Cerebellum (tissue), 4 donors: ENCODE measurements at places on chromosomes 12 and 14.

GRCh38 chr14:61462566-61463193 lies 141.3 kb downstream of the PRKCH start:
- no peak for DNase-seq

GRCh38 chr14:90577661-90578282 lies 180.9 kb downstream of the CALM1 start:
- DNase-seq = peak; percentile 64

DNA sequence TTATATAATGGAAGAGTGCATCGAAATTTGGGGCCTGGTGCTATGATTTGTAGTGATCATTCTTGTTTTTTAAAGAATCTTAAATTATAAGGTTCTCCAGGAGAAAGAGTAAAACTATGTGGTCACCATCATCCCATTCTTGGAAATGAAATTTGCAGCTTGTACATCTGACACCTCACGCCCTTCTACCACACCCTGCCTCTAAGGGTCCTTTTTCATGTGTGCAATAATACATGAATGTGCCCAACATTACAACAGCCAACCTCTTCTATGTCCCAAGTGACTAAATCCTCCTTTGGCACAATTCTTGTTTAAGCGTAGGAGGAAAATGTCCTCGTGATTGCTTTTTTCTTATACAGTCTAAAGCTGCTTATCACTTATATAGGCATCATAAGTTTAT lies 636.5 kb upstream of the NOVA1 start:
- DNase-seq = no peak

- DNase-seq = no peak
Observed at GRCh38 chr12:131055596-131056233, 102.0 kb downstream of the ADGRD1 start.

- no peak for DNase-seq
Observed at GRCh38 chr12:5612556-5613410, 180.9 kb downstream of the NTF3 start.

DNA sequence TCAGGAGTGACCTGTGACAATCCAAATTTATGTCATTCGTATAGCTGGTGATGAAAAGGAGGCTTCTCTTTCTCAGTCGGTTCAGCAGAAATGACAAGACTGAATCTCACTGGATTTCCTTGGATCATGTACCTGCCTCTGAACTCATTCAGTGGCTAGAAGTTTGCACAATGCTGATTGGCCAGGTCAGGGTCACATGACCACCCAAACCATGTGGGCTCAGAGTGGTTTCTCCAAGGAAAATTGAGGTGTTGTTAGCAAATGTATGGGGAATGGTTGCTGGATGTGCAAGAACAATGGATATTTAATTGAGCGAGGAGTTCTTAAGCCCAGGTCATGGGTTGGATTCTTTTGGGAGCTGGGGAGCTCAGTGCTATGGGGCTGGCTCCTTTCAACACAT lies 227.5 kb downstream of the AACS start:
- DNase-seq = no peak

DNA sequence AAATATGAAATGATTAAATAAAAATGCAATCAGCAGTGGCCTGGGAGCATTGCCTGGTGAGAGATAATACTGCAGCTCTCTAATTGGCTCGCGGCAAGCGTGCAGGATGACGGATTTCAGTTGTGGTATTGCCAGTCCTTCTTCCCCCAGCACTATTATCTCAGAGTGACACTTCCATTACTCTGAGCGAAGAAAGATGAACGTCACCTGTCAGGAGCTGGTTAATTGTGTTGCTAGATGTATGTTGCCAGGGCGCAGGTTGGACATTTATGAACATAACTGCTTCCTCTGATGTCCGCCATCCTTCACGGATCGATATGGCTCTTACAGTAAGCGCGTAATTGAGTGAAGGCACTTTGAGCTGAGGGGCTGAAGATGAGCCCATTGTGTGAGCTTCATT lies 374.9 kb downstream of the PDZRN4 start:
- DNase-seq = no peak

DNA sequence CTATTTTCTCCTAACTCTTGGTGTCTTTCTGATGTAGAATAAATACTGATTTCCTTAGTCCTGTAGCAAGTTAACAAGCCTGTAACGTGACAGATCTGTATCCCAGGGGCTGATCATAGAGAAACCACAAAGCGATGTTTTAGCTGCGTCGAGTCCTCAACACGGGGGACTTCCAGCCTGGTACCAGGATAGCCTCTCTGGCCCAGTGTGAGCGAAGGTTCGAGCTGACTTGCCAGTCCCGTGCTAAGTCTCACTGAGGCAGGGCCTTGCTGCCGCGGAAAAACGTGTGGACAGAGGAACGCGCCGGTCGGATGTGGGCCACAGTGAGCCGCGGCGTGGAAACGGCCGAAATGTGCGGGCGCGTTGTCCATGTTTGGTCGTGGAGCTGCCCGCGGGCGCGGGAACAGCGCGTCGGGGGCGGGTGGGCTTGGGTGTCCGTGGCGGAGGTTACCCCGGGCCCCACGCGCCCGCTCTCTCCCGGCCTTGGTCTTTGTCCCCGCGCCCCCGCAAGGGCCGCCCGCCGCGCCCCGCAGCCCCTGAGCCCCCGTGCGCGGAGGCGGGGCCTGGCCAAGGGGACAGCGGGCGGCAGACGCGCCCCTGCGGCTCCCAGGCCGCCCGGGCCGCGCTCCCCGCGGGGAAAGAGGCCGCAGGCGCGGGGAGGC lies 531 bp upstream of the EML1 start:
- DNase-seq = peak; percentile 17

- DNase-seq = no peak
Observed at GRCh38 chr14:39229222-39229543, 4.5 kb upstream of the MIA2 start.

GRCh38 chr12:102917026-102917787 lies at the start of gene PAH:
Gene PAH, minus strand, starts transcription at chr12:102917244. Its CDS starts 114 bp downstream, at chr12:102917130.
- DNase-seq = no peak

GRCh38 chr14:24483604-24484252 lies 24.3 kb downstream of the CMA1 start:
- DNase-seq = no peak

DNA sequence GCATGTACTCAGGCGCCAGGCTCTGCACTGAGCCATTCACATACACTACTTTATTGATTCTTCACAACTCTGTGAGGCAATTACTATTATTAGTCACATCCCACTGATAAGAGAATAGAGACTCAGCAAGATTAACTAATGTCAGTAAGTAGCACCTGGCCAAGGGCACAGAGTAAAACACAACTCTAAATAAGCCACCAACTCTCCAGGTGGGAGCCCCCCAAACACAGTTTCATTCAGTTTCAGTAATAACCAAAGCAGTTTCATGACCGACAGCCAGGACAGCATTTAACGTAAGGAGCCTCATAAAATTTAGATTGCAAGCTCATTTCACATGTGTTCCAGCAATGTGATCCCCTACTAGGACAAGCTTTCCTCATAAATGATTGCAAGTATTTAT lies 323.1 kb upstream of the CCDC196 start:
- no peak for DNase-seq

DNA sequence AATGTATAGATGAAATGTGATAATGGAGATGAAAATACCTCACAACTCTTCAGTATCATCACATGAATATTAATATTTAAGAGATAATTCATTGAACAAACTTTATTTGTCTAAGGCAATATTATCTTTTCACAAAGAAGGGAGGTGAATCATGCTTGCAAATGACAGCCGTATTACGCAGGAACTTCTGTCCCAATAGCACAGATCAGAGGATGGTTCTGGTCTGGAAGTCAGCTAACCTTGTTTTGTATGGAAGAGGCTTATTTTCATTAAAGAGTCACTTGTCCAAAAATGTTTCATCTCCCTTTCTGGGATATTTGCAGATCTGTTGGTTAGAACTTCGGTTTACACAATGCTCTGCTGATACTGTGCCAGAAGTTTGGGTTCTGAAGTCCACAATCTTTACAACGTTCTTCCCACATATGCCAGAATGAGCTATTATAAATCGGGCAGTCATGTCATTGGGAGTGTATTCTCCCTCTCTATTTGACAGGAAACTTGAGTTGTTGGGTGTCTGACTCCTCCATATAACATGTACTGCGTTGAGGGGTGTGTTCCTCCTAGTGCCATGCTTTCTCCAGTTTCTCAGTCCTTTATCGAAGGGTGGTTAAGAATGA lies 29.8 kb downstream of the YY1 start:
- DNase-seq = no peak

- peak; percentile 23 for DNase-seq
Observed at GRCh38 chr12:110742096-110742717, 484 bp downstream of the PPP1CC start.

DNA sequence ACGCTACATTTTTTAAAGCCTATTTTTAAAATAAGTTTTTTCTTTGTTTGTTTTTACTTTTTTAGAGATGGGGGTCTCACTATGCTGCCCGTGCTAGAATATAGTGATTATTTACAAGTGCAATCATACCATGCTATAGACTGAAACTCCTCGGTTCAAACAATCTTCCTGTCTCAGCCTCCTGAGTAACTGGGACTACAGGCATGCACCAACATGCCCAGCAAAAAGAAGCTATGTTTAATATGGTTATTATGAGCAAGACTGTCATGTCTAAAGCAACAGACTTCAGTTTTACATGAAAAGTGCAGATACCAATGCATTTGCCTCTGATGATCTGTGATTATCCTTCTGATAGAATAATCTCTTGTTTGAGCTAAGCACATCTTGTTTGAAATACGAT lies 45.6 kb upstream of the SGPP1 start:
- DNase-seq = no peak
